Bone marrow (tissue), 2 donors: ENCODE measurements at places on chromosomes 16 and 17.

DNA sequence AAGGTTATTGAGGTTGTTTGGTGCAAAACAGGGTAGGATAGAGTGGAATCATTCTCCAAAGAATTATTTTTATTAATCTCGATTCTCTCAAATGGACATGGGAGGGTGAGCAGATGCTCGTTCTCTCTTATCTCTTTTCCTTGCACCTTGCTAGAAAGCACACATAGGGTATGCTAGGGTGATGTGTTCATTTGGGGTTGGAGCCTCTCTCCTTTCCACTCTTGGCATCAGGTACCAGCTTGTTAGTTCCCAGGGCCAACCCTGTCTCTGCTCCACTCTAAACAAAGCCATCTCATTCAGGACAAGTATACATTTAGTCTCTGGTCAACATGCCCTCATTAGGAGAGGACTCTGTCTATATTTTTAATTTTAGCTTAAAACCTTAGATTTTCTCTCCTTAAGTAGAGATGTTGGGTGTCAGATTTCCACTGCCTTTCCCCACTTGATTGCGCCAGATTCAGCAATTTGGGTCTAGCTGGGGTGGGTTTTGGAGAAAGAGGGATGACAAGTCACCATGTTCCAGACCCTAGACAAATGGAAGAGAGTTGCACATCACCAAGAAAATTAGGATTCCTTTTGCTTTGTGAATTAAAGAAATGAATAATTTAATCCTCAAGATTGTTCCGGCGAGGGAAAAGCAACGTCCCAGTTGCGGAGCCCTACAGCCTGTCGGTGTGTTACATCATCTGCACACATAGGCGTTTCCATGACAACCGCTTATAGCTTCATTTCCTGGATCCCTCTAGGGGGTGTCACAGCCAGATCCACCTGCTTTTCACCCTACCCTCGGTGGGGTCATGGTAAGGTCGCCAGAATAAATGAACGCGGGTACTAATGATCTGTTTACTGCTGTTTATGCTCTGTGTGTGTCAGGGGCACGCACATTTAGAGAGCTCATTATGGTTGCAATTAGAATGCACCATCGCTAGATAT lies 41.6 kb downstream of the SNX11 start:
- DNase-seq, result no peak

DNA sequence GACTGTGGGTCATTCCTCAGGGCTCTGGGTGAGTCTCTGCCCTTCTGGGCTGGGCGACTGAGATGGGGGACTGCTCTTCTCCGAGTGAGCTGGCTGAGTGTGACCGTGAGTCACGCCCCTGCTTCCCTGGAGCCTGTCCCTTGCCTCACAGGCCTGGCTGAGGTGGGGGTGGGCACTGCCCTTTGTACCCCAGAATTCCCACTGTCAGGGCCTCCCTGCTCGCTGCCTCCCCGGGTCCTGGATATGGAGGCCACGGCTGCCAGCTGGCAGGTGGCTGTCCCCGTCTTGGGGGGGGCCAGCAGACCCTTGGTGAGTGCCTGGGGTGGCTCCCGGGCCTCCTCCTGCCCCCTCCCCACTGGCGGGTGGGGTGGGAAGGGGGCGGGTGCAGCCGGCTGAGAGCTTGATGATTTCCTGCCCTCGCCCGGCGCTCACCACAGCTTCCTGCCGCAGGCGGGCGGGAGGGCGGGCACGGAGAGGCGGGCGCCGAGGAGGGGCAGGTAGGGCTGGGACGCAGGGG lies at the start of gene LAT:
Gene LAT (plus strand): TSS at position 434 of the 517 bp plus-strand sequence. CDS start 366 bp downstream, outside the sequence.
- DNase-seq, result peak; percentile 90

GRCh38 chr17:29140631-29141513 lies 39.3 kb downstream of the MYO18A start:
- DNase-seq, result peak; percentile 79

- DNase-seq, result no peak
These were observed 855 bp upstream of the MEOX1 start for GRCh38 chr17:43662413-43663141.

DNA sequence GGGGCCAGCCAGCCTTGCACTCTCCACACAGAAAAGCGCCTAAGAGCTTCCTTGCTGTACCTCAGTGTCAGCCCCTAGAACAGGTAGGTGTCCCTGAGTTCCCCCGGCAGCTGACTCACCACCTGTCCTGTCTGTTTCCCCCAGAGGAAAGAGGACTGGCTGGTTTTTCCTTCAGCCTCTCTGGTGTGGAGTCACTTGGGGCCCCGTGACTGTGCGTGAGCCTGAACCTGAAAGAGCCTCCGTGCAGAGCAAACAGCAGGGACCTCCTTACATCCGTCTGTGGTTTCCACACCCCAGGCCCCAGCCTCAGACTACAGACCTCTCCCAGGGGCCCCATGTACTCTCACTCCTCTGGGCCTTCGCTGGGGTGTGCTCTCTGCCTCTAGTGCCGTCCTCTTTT lies 87.8 kb downstream of the GNAO1 start:
- DNase-seq, result no peak

GRCh38 chr16:26583803-26584202 lies 482.9 kb upstream of the C16orf82 start:
- no peak for DNase-seq

DNA sequence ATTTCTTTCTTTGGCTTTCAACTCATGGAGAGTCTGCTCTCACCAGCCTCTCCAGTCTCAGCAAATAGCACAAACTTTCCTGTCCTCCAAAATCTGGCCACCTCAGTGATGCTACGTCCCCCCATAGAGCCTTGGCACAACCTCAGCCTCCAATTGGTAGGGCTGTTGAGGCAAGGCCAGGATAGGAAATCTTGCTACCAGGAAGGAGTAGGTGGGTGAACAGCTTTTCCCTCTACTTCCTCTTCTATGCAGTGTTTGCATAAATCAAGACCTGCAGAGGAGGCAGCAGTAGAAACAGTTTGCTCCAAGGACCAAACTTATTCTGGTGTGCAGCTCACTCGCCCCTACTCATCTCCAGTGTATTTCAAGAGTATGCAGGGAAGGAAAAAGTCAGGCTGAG lies 701 bp upstream of the DPEP2 start:
- DNase-seq, result no peak

DNA sequence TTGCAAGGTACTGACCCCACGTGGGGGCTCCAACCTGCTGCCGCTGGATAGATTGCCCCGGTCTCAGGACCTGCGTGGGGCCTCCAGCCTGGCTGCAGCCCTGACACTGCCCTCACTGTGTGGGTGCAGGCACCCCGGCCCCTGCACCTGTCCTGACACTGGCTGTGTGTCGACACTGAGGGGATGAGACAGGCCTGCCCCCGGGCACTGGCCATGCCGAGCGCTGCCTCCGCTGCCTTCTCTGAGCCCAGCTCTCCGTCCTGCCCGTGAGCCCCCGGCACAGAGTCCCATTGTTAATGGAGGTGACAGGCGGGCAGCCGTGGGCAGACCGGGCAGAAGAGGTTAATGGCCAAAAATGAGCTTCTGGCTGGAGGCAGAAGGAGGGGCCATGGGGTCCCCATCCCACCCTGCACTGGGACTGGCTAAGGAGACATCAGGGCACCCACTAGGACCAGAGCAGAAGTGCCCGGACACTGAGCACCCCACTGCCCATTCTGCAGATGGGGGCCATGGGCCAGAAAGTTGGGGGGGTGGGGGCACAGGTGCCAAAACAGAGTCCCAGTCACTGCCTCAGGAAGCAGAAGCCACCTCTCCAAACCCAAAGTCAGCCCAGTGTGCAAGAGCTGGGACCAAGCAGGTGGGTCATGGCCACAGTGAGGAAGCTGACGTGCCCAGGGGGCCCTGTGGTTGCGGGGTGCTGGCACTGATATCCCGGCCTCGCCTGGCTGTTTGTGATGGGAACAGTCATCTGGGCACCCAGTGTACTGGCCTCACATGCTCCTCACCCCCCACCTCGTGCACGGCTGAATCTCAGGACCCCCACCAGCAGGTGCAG lies 2.5 kb upstream of the PRR35 start:
- DNase-seq, result no peak

- no peak for DNase-seq
These were observed 761 bp upstream of the MATCAP1 start for GRCh38 chr16:67184453-67184994.

GRCh38 chr17:20128036-20128667 lies 119.0 kb downstream of the SPECC1 start:
- no peak for DNase-seq
